Stimulated activated CD8-positive, alpha-beta memory T cell treated with anti-CD3 and anti-CD28 coated beads, Interleukin-15, amount 100 ng/mL, for 1 hour (primary cell): ENCODE measurements at places on chromosomes 4 and X.

GRCh38 chr4:3372264-3372932, 69.4 kb upstream of the HGFAC start:
- DNase-seq: no peak

- DNase-seq: no peak
Observed at GRCh38 chr4:44760142-44760898, 34.0 kb upstream of the GNPDA2 start.

GRCh38 chrX:88886908-88887307, 139.9 kb downstream of the CPXCR1 start:
- DNase-seq: no peak

- DNase-seq: no peak
Observed at GRCh38 chr4:74305000-74305399, 3.3 kb upstream of the EPGN start.

- no peak for DNase-seq
Observed at GRCh38 chr4:140372751-140373327, 607 bp upstream of the SCOC start.

DNA sequence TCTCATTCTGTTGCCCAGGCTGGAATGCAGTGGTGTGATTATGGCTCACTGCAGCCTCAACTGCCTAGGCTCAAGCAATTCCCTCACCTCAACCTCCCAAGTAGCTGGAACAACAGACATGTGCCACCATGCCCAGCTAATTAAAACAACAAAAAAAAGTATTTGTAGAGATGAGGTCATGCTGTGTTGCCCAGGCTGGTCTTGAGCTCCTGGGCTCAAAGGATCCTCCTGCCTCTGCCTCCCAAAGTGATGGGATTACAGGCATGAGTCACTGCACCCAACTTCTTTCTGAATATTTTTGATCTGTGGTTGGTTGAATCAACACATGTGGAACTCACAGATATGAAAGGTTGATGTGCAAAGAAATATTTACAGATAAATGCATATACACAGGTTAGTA, 18.5 kb upstream of the SEPTIN11 start:
- no peak for DNase-seq

- no peak for DNase-seq
Observed at GRCh38 chr4:76060506-76060905, 14.0 kb upstream of the ART3 start.

- DNase-seq: no peak
Observed at GRCh38 chr4:82787342-82787741, 11.3 kb downstream of the SCD5 start.
